ENCODE measurements at places on chromosomes 5 and 9.

DNA sequence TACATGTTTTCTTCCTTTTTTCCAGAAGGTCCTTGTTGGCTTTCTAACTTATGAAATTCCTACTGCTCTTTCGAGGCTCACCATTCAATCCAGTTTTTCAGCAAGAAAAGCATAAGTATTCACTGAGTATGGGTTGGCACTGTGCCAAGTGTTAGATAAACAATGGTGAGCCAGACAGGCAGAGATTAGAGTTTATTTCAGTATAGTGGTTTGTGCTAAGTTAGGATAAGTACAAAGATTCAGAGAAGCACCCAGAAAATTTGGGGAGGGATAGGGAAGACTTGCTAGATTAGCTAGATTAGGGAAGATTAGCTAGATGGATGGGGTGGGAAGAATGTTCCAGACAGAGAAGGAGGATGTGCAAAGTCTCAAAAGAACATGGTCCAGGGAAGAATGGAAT is 122.9 kb downstream of the OXCT1 start:
- H3K4me1 ChIP-seq, result no peaks in the 10 kb centered on the region
- no peak overlapping the region for H3K4me3 ChIP-seq
- H3K36me3 ChIP-seq, result no peaks in the 10 kb centered on the region
- H3K27ac ChIP-seq, result no peak overlapping the region

- H3K4me1 ChIP-seq, result peaks cover 5% of the 10 kb centered on the region
- H3K36me3 ChIP-seq, result no peaks in the 10 kb centered on the region
- no peak overlapping the region for H3K27ac ChIP-seq
- no peak overlapping the region for H3K4me3 ChIP-seq
- peaks cover 67% of the 10 kb centered on the region for H3K27me3 ChIP-seq
These were observed 25.8 kb downstream of the DBH start for GRCh38 chr9:133661846-133662540.

- peaks cover 42% of the 10 kb centered on the region for H3K4me1 ChIP-seq
- H3K27ac ChIP-seq, result peak overlapping the region; percentile 95
- no peaks in the 10 kb centered on the region for H3K36me3 ChIP-seq
- no peak for DNase-seq
These were observed 51.7 kb downstream of the ZNF474 start for GRCh38 chr5:122180863-122181548.

GRCh38 chr5:171537070-171537849 is 117.8 kb downstream of the FGF18 start:
- H3K27ac ChIP-seq, result no peak overlapping the region
- H3K36me3 ChIP-seq, result no peaks in the 10 kb centered on the region
- peaks cover 11% of the 10 kb centered on the region for H3K27me3 ChIP-seq

DNA sequence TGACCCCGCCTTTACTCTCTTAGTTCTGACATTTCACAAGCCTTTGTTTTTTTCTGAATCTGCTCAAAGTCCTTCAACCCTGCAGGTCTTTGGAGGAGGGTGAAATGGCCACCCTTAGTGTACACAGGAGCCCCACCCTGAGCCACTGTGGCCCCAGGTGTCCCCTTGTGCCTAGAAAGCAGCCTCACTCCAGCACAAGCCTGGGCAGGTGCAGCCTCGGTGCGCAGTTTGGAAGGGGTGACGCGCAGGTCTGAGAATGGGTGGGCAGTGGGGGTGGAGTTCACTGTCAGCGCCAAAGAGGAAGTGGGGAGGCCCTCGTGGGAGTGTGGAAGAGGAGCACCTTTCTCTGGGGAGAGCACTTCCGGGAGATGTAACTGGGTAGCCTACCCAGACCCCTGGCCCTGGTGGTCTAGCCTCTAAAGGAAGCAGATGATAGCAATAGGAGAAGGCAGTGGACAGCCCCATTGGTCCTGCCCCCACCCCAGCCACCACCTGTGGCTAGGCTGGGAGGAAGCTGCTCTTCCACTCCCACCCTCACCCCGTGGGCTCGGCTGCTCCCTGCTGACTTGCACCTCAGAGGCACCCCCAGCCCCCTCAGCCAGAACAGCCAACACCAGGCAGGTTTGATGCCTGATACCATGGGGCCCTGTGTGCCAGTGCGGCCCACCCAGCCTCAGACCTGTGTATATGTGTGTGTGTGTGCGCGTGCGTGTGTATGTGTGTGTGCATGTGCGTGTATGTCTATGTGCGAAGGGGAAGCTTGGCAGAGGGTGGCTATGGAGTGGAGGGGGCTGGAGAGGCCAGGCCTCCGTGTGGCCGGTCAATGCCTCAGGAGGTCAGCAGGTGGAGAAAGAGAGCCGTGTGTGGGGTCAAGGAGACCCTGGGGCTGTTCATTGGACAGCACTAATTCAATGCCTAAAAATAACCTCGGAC is 16.8 kb upstream of the DAB2IP start:
- H3K36me3 ChIP-seq, result no peaks in the 10 kb centered on the region
- no peak for DNase-seq
- H3K27me3 ChIP-seq, result no peaks in the 10 kb centered on the region
- peaks cover 29% of the 10 kb centered on the region for H3K4me1 ChIP-seq
- no peak overlapping the region for H3K27ac ChIP-seq
- no peak overlapping the region for H3K4me3 ChIP-seq

- H3K27ac ChIP-seq, result peak overlapping the region; percentile 64
- H3K4me3 ChIP-seq, result peak overlapping the region; percentile 60
- no peak for DNase-seq
These were observed 544.1 kb downstream of the RAB3C start for GRCh38 chr5:59126708-59127573.

DNA sequence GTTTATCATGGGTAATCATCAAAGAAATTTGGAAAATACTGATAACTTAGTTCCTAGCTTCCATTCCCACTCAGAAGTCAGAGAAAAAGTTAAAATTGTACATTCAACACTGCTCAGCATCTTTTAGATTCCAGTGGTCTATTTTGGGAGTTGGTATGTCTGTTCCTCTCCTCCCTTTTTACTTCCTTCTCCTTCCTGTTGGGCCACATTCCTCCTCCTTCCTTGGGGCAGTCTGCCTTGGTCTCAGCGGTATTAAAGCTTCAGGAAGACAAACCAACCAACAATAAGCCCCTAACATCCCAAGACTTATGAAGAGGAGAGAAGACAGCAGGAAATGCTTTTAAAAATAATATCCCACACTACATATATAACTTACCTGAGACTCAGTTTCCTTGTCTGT is 49.9 kb upstream of the SSBP2 start:
- H3K36me3 ChIP-seq, result no peaks in the 10 kb centered on the region
- no peak for DNase-seq
- peaks cover 7% of the 10 kb centered on the region for H3K4me1 ChIP-seq
- no peaks in the 10 kb centered on the region for H3K27me3 ChIP-seq
